ENCODE measurements at places on chromosomes 16 and 17.

GRCh38 chr16:49485663-49486062 is 112.1 kb downstream of the C16orf78 start:
- DNase-seq, result no peak

DNA sequence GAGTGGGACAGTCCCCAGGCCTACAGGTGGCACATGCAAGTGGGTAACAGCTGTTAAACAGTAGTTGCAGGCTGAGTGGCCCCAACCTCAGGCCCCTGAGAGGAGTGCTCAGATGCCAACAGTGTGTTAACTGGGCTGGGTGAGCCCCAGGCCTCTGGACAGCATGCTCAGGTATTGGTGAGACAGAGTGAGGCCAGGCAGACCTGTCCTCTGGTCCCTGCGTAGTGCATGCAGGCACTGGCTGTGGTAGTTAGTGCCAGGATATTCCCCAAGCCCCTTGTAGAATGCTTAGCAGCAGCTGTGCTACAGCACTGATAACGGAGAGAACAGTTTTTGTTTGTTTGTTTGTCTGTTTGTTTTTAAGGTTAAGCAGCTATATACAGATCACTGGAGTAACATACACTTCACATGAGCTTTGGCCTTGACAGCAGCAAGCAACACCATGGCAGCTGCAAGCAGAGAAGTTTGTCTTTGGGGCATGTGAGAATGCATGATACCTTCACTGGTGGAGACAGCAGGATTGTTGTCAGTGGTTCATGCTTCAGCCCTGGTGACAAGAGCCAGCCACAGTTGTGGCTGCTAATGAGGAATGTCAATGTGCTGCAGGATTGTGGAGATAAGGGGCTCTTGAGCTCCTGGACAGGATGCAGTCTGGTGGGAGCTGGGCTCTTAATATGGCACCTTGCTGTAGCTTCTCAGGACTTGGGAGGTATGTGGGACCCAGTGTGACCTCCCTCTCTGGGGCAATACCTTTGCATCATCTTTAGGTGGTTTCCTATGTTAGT is 614.4 kb downstream of the CDH11 start:
- DNase-seq, result no peak

GRCh38 chr17:39173526-39174274 is 7.7 kb upstream of the ARL5C start:
- DNase-seq, result no peak

DNA sequence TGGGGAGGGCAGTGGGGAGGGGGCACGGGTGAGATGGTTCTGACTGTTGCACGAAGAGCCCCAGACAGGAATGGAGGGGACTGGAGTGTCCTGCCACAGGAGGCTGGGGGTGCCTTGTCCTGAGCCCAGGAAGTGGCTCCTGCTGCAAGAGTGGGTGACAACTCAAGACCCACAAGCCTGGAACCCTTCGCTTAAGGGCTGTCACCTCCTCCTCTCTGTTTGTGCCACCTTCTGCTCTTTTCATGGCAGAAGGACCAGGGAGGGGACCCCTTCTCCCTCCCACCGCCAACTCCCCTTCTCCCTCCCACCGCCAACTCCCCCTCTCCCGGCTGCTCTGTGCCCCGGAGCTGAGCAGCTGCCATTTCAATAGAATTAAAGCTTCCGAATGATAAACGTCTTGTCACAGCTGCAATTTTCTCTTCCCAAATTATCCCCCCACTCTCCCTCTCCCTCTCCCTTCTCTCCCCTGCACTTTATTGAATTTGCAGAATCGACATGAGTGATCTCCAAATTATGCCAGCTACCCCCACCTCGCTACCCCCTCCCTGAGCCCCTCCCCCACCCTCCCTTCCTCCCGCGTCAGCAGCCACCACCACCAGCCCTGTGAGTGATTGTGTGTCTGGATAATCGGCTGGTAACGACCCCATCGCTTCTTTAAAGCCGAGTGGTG is 13.7 kb downstream of the GJD3 start:
- no peak for DNase-seq

DNA sequence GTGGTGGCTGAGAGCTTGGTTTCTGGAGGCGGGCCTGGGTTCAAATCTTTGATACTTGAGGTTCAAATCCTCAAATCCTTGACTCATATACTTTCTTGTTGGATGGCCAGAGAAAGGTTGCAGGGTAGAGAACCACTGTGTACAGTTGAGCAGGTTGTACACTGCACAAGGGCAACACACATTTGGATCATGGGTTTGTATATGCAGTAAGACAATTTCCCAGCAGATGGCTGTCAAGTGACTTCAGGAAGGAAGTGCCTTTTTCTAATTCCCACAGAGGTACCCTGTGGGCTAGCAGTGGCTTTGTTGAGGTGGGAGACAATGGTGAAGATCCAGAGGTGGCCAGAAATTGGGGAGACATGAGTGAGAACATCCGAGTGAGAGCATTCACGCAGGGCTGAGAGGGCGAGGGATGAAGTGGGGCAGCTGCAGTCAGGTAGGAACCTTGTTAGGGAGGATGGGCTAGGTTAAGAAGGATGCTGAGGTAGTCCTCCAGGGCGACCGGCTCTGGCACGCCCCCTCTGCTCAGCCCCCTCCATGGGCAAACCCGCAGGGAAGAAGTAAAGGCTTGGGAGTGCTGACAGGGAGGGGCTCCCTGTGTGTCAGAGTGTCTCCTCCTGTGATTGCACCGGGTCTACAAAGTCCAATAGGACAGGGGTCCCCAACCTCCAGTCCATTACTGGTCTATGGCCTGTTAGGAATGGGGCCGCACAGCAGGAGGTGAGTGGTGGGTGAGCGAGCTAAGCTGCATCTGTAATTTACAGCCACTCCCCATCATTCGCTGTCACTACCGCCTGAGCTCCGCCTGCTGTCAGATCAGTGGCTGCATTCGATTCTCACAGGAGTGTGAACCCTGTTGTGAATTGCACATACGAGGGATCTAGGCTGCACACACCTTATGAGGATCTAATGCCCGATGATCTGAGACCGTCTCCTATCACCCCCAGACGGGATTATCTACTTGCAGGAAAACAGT is 2.7 kb downstream of the C16orf89 start:
- no peak for DNase-seq

GRCh38 chr16:11328172-11329070 is 16.8 kb upstream of the RMI2 start:
- DNase-seq, result peak; percentile 81

GRCh38 chr17:76873856-76874255 is 5.7 kb downstream of the MGAT5B start:
- DNase-seq, result no peak

DNA sequence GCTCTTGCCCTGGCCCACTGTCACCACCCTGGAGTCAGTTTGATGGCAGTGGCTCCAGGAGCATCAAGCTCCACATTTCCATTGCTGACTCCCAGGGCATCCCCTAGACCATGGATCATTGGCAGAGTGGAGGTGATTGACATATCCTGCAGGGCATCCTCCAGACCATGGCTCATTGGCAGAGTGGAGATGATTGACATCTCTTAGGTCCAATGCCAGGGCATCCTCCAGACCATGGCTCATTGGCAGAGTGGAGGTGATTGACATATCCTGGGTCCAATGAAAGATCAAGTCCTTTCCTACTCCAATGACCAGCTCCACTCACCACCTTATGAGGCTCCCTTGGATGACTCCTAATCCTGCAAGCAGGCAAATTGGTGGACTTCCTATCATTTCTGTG is 174.3 kb upstream of the NLRP1 start:
- DNase-seq, result no peak

DNA sequence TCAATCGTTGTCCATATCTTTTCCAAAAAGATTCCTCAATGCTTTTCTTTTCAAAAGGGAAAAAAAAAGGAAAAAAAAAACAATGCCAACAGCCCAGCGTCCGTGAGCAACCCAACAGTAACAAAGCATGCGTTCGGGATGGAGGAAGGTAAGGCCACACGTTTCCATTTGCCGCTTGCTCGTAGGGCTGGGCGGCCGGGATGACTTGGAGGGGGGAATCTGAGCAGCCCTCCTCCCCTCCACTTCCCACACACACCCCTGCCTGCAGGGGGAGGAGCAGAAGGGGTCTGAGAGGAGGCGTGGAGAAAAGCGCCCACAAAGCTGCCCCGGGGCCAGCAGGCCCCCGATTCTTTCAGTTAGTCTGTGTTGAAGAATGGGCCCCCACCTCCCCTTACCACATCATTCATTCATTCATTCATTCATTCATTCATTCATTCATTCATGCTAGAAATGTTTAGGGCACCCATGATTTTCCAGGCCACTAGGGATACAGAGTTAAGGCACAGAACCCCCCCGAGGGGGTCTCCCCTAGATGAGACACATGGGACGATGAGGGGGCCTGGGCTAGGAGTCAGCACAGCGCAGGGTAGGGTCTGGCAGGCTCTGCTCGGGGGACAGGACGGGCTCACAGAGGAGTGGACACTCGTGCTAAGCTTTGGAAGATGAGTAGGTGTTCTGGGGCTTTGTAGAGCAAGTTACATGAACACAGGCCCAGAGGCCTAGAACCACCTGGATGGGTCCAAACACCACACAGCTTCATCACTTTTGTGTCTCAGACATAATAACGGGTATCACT is 10.9 kb upstream of the TBX2 start:
- DNase-seq, result no peak

Data from GF-D8 (cell line).